ENCODE measurements at places on chromosomes 13 and 19.
A peak's percentile ranks its signal among the peaks of the same experiment; 100 is the strongest.

DNA sequence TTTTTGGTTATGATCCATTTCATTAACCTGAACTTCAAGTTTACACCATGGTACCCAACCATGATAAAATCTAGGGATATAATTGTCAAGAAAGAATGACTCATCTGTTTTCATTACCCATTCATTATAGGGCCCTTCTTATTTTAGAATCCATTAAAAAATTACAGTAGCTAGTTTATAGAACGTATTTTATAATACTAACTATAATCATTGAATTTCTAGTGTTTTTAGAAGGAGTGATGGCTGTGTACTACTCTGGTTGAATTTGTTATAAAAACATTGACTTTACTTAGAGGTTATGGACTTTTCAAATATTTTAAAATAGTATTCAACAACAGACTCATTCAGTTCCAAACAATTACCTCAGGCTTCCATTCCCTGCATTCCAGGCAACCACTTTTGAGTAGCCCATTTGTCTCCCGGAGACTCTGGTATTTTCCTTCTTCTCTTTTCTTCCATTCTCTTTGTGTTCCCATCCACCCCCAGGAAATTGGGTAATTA, 71.9 kb upstream of the KLF12 start:
- DNase-seq: no peak
- H3K36me3 ChIP-seq: no peaks in the 10 kb centered on the region
- peaks cover 12% of the 10 kb centered on the region for H3K4me1 ChIP-seq
- H3K4me3 ChIP-seq: no peak overlapping the region
- H3K27ac ChIP-seq: no peak overlapping the region

DNA sequence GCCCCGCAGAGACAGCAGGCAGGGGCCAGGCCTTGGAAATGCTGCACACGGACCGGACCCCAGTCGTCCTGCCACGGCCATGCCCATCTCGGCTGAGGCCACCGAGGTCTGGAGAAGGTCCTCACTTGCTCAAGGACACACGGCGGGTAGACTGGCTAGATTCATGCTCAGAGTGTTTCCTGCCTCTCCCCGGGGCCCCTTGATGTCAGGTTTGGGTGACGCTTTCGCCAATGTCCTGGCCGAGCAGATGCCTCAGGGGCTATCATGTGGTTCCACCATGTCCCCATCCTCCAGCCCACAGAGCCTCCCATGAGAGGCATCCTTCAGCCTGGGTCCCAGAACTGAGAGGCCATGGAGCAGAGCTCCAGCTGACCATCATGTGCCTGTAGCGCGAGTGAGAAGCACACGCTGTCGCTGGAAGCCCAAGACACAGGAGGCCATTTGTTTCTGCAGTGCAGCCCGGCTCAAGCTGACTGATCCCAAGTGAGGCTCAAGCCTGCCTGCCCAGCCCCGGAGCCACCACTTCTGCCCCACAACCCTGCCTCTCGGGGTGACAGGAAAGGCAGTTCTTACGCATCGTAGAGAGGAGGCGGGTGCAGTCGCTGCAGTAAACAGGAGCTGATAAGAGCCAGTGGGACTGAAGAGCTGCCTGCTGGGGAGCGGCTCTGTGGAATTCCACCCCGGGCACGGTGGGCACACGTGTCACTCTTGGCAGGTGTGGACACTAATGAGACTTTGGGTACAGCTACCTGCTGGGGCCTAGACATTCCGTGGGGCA, 53.9 kb upstream of the GAS6 start:
- peak; percentile 64 for DNase-seq
- no peaks in the 10 kb centered on the region for H3K4me1 ChIP-seq
- no peak overlapping the region for H3K27ac ChIP-seq
- no peak overlapping the region for H3K4me3 ChIP-seq

DNA sequence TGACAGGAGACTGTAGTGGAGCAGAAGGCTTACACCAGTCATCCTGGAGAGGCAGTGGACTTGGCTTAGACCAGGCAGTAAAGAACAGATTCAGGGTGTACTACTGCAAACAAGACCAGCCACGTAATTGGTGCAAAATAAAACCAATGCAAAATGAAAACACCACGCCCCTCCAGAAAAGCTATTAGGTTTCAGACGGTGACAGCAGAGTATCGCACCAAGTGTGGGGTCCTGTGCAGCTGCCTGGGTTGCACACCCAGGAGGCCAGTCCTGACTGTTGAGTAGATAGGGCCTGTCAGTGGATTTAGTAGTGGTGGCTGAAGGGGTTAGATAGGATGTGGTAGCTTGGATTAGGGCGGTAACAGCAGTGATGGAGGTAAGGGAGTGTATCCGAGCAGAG, 5.4 kb upstream of the PRKACA start:
- no peak overlapping the region for H3K27ac ChIP-seq
- peaks cover 3% of the 10 kb centered on the region for H3K36me3 ChIP-seq
- DNase-seq: no peak
- no peaks in the 10 kb centered on the region for H3K27me3 ChIP-seq
- H3K4me1 ChIP-seq: peaks cover 9% of the 10 kb centered on the region

DNA sequence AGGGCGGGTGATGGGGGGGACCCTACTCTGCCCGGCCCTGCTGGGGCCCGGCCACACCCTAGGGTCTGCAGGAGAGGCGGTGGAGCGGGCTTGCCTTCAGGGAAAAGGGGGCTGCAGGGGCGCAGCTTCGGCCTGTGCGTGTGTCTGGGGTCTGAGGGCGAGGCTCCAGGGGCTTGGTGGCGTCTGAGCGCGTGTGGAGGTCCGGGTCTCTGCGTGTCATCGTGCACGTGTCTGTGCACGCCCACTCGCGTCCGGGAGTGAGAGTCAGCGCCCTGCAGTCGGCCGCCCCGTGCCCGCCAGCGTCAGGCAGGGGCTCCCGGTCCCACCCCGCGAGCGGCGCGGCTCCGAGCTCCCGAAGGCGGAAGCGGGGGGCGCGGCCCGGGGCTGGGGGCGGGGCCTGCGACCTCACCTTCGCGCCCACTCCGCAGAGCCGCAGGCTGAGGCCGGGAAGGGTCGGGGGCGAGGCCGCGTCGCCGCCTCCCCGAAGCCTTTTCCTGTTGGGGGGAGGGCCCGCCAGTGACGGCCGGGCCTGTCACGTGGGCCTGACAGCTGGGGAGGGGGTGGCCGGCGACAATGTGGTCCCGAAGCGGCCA, at the start of gene ARHGAP45:
ARHGAP45 (plus strand) TSS at position 420 of the 593 bp plus-strand sequence. CDS start 239 bp downstream, outside the sequence.
- no peak within 1 kb of the TSS for H3K27ac ChIP-seq
- peak within 1 kb of the TSS; percentile 59 for H3K4me3 ChIP-seq
- H3K36me3 ChIP-seq: no peaks in the 10 kb centered on the region

Measured in type B pancreatic cell (in vitro differentiated cells).